Stimulated activated CD4-positive, alpha-beta T cell treated with anti-CD3 and anti-CD28 coated beads, Interleukin-2, amount 100 ng/mL, for 48 hours (primary cell): ENCODE measurements at places on chromosomes 1 and 21.
A peak's percentile ranks its signal among the peaks of the same experiment; 100 is the strongest.

GRCh38 chr1:11767922-11768704 lies 6.1 kb downstream of the C1orf167 start:
- no peak for DNase-seq

- DNase-seq = no peak
Measured at GRCh38 chr1:25500694-25501093, 42.7 kb upstream of the LDLRAP1 start.

DNA sequence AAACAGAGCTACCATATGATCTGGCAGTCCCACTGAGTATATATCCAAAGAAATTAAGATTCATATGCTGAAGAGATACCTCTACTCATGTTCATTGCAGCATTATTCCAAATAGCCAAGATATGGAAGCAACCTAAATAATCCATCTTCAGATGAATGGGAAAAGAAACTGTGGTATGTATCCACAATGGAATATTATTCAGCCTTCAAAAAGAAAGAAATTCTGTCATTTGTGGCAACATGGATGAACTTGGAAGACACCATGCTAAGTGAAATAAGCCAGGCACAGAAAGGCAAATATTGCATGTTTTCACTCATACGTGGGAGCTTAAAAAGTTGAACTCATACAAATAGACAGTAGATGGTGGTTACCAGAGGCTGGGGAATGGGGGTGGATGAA lies 47.8 kb downstream of the UBE4B start:
- DNase-seq = no peak

GRCh38 chr1:10168912-10169514 lies 41.4 kb upstream of the KIF1B start:
- no peak for DNase-seq

DNA sequence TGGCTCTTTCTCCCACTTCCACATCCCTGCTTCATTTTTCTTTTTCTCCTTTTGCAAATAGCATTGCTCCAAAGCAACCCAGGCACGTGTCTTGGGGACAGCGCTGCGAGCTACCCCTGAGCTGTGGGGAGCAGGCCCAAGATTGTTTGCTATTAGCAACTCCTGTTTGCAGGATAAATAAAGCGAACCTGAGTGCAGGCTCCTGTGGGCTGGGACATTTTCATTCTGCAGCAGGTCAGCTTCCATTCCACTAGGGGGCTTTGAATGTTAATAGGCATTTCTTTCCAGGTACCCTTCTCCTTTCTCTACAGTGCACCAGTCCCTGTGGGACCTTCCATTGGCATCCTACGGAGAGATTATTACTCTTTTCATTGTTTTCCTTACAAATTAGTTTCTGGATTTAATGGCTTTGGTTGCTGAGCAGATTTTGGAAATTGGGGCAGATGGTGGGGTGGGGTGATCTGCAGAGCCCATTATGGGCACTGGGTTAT lies 54.0 kb downstream of the OLFML3 start:
- DNase-seq = no peak

DNA sequence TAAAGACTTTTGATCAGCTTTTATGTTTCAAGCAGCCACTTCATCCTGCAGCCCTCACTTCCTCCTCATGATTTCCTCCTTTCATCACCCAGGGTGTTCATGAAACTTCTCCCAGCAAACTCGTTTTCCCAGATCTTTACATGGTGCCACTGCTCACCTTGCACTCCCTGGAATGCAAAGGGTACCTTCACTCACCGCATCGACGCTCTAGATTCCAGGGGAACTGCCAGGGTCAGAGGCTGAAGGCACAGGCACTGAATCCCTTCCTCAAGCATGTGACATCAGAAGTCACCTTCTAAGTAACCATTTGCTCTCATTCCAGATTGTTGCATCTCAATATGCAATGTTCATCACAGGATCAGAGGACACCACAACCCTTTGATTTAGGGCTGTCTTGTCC lies 82.8 kb downstream of the PRKAB2 start:
- no peak for DNase-seq

GRCh38 chr1:61419657-61420056 lies 305.3 kb downstream of the TM2D1 start:
- DNase-seq = no peak

DNA sequence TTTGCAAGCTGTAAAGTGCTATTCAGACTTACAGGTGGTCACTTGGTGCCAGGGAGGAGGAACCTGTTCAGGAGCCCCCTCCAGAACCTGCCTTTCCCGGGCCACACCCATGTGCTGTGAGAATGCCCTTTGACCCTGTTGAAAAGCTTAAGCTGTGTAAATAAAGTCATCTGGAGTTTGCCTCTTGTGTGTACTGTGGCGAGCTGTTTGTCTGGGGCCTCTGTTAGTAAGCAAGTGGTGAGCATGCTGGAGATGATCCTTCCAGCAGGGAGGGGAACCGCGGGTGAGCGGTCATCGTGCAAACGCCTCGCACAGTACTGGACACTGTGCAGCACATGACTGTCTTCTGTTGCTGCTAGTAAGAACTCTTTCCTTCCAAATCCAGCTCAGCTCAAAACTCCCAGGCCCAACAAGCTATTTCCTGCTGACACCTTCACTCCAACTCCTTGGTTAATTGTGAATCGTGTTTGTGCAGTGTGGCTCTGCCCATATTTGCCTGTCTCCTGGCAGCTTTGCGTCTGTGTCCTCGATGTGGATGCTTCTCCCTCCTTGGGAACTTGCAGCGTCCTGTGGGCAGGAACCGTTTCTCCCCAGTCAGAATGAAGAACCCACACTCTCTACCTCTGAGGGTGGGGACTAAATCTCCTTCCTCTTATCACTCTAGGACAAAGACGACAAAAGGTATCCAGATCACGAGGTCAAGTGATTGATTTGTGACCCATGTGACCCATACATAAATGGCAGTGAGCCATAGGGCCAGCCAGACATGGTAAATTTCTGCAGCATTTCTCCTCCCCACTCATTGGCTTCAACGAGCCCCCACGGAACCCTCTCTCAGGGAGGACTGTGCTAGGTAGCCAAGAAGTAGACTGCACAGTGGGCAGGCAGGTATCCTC lies 13.9 kb upstream of the BTG2 start:
- no peak for DNase-seq

GRCh38 chr1:244789276-244789580 lies 46.2 kb upstream of the COX20 start:
- no peak for DNase-seq

GRCh38 chr1:233635765-233636502 lies 22.0 kb downstream of the KCNK1 start:
- no peak for DNase-seq

DNA sequence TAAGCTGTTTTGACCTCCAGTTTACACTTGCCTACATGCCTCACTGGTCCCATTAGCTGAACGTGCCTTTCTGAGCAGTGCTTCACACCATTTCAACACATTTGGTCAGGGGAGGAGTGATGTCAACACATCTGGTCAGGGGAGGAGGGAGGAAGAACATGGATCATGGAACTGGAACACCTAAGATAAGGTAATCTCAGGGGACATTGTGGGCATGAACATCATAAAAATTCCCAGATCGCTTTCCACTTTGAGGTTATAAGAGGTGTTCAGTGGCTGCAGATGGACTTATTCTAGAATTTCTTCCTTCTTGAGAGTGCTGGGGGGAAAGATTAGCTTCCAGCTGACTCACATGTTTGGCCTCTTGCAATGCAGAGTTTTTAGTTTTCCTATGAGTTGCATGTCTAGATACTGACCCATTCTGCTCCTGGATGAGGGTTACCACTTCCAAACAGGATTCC lies 2.0 kb downstream of the QSOX1 start:
- DNase-seq = no peak

DNA sequence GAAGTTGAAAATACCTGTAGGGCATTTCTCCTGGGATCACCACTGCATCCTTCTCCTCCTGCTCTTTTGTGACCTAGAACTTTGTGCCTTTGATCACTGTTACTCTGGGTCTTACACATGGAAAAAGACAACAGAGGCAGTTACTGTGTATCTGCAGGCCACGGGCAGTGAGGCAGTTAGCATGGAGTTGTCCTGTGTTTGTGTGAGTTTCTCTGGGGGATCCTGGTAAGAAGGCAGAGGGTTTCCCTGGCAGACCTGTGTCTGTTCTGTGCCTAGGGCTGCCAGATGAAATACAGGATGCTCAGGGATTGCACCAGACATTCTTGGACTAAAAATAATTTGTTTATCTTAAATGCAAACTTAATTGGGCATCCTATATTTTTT lies 44.4 kb upstream of the SCCPDH start:
- no peak for DNase-seq

GRCh38 chr1:192579010-192579738 lies 3.6 kb downstream of the RGS1 start:
- DNase-seq = no peak

DNA sequence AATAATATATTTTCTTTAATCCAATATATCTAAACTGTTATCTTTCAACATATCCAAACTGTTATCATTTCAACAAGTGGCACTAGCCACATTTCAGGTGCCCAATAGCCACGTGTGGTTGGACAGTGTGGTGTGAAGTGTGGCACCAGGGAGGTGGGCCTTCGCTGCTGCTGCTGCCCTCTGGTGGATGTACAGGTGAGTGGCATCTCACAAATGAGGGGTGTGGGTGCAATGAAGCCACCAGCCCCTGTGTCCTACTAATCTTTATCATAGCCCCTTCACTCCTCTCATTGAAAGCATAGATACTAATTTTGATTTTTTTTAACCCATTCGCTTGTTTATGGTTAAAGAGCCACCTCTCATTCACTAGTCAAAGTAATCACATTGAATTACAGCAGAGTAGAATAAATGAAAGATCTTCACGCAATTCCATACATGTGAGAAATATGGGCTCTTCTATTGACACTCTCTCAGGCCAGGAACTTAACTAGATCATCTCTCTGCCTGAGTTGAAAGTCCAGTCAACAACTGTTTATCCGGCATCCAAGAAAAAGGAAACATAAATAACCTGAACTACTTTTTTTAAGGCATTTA lies 499.2 kb downstream of the OMA1 start:
- DNase-seq = peak; percentile 14

DNA sequence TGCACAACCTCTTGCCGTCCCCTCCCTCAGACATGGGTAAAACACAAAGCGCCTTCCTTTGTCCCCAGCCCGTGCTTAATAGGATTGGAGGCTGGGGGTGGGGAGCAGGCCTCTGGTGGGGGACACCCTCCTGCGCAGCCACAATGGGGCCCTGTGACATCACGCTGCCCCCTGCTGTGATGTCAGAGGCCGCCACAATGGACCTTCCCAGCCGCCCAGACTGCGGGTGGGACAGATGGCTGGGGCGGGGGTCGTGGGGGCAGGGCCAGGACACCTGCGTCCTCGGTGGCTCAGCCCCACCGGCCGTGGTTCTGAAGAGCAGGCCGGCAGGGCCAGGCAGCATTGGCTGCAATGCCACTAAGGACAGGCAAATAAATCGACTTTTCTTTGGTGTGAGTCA lies 39.9 kb downstream of the EPHA2 start:
- DNase-seq = no peak

DNA sequence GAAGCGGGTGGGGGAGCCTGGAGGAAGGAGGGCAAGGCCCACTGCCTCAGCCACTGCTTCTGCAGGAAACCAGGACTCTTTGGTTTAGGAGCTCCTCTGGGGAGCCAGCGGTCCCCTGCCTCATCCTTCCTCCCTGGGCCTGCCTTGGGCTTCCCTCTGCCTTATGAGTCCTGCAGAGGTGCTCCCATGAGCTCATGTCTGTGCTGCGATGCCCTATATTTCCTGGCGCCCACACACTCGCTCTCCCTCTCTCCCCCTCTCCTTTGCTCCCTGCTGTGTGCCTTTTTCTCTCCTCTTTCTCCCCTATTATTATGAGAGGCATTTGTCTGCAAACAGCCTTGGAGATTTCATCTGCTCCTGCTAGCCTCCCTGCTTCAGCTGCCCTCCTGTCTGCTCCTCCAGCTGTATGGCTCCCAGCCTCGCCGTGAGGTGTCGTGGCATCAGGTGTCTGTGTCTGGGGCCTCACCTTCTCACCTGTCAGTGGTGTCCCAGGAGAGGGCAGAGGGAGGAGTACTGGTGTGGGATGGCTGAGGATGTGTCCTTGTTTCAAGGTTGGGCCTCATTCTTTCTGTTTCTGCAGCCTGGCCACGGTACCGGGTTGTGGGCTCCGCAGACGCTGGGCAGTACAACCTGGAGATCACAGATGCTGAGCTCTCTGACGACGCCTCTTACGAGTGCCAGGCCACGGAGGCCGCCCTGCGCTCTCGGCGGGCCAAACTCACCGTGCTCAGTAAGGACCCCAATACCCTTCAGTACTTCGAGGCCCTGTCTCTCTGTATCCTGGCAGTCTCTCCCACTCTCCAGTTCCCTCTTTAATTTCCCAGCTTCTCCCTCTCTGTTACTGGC lies 84.2 kb downstream of the KIRREL1 start:
- no peak for DNase-seq

DNA sequence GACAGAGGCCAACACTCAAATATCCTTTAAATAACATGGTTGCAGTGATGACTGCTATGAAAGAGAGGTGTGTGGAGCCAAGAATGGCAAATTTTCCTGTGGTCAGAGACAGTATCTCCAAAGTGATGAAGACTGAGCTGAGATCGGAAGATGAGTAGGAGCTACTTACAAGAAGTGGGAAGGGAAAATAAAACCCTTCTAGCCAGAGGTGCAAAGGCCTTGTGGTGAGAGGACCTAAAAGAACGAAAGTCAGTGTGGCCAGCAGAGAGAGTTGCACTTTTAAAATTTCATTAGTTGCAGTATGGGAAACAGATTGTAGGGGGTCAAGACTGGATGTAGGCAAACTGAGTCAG lies 17.8 kb downstream of the SLAMF7 start:
- no peak for DNase-seq

- peak; percentile 7 for DNase-seq
Measured at GRCh38 chr1:240004086-240004749, 87.5 kb upstream of the FMN2 start.

DNA sequence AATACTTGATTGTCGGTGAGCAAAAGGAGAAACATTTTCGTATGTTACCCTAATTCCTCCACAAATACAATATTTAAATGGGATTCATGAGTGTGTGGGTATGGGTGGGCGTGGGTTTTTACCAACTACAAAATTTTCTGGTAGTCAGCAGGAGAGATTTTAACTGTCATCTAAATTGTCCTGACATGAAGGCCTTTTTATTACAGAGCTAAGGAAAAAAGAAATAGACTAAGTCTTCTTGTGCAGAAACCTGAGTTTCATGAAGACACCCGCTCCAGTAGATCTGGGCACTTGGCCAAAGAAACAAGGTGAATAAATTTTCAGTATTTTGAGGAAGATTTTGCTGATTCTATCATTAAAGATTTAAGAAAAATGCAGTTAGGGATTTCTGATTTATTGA lies 752 bp downstream of the RGS18 start:
- no peak for DNase-seq

- peak; percentile 44 for DNase-seq
Measured at GRCh38 chr1:48677306-48678287, 99.1 kb downstream of the BEND5 start.

- DNase-seq = no peak
Measured at GRCh38 chr1:59384443-59384842, 87.5 kb downstream of the FGGY start.

- no peak for DNase-seq
Measured at GRCh38 chr1:26122988-26123973, 11.7 kb downstream of the PDIK1L start.

- no peak for DNase-seq
Measured at GRCh38 chr1:212982430-212983152, 32.2 kb downstream of the VASH2 start.
